ENCODE measurements at places on chromosomes 3 and 15.

DNA sequence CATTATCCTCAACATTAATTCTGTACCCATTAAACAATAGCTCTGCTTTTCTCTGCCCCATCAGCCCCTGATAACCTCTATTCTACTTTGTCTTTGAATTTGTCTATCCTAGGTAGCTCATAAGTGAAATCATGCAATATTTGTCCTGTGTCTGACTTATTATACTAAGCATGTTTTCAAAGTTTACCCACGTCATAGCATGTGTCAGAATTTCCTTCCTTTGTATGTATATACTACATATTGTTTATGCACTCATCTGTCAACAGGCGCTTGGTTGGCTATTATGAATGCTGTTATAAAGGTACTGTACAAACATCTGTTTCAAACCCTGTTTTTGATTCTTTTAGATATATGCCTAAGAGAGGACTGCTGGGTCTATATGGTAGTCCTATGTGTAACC, 18.2 kb downstream of the CSNK1G1 start:
- peak; percentile 64 for DNase-seq

- DNase-seq, result no peak
Observed at GRCh38 chr3:3798631-3799113, 559 bp upstream of the LRRN1 start.

GRCh38 chr3:177673112-177673914, 476.0 kb upstream of the TBL1XR1 start:
- DNase-seq, result no peak

DNA sequence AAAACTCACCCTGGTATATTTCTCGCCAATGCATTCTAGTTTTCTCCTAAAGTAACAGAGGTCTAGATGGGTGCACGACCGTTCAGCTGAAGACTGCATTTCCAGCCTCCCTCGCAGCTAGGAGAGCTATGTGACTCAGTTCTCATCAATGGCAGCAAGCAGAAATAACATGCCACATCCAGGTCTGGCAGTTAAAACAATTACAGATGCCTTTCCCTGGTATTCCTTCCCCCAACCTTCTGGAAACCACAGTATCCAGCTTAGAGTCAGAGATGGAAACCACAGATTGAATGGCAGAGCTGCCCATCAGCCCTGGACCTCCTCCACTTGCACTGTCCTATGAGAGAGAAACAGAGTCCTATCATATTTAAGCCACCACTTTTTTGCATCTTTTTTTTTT, 4.8 kb downstream of the HAPLN3 start:
- DNase-seq, result no peak

- DNase-seq, result peak; percentile 89
Observed at GRCh38 chr3:29280404-29281093, at the start of gene RBMS3. RBMS3 (plus strand) TSS chr3:29281071.

- no peak for DNase-seq
Observed at GRCh38 chr15:28936081-28936480, 50.3 kb downstream of the APBA2 start.

- DNase-seq, result no peak
Observed at GRCh38 chr3:39494781-39495180, 27.3 kb downstream of the MOBP start.

DNA sequence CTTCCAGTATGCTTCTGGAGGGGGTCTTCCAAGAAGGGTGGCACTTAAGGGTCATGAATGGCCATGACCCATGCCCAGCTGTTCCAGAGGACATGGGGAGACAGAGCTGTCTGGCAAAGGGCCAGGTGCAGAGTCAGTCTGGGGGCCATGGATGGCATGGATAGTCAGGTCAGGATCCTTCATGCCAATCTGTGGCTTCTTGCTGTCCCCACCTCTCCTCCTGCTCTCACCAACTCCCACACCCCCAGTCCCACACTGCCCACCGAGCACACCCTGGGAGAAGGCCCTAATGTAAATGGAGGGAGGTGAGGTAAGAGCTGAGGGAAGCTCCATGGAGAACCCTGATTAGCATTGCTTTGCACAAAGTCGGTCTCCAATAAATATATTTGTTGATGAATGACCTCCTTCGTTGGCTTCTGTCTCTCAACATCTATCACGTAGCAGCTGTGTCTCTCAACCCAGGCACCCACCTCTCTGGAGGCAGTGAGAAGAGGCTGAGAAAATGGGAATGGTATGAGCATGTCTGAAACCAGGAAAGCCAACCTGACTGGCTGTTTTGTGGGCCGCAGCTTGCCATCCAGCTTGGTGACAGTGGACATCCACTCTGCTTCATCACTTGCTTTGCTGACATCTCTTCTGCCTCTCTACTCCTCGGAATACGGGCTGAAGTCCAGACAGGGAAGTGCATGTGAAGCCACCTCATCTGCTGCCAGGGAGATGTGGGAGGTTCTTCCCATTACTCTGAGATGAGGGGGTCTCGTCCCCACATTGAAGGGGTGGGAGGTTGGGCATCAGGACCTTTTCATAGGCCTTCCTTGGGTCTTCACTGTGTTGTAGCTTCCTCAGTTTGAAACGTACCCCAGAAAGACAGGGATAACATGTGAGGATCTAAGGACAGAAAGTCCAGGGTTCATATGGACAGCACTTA, 37.7 kb upstream of the RAB6B start:
- DNase-seq, result no peak
